Activated T-cell treated with anti-CD3 and anti-CD28 coated beads, Interleukin-2, amount 50 U/mL, for 72 hours (primary cell): ENCODE measurements at places on chromosomes 3 and 15.
A peak's percentile ranks its signal among the peaks of the same experiment; 100 is the strongest.

DNA sequence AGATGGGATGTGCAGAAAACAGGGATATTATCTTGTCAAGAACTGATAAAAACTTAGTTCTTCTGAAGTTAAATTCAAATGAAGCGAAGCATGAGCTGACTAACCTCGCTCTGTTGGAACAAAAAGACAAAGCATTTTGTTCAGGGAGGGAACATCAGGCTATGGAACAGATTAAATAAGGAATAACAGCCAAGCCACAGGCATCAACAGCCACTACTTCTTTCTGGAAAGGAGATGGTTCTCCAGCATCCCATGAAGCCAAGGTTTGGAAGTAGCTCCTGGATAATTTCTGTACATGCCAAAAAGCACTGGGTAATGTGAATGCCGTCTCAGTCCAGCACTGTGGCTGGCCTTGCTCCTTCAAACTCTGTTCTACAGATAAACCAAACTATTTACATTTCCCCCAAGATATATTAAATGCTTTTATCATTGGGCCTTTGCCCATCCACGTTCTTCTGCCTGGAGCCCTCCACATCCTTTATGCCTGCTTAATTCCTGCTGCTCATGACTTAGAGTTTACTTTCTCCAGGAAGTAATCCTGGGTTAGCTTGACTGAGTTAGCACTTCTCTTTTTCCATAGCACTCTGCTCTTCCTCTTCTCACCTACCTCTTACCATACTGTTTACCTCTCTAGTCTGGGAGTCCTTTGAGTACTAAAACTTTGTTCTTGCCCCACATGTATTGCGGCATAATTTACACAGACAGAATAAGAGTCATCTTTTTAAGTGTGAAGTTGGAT lies 232.0 kb downstream of the CLSTN2 start:
- no peak for DNase-seq
- no peaks in the 10 kb centered on the region for H3K4me1 ChIP-seq
- no peak overlapping the region for H3K4me3 ChIP-seq
- no peak overlapping the region for H3K27ac ChIP-seq

DNA sequence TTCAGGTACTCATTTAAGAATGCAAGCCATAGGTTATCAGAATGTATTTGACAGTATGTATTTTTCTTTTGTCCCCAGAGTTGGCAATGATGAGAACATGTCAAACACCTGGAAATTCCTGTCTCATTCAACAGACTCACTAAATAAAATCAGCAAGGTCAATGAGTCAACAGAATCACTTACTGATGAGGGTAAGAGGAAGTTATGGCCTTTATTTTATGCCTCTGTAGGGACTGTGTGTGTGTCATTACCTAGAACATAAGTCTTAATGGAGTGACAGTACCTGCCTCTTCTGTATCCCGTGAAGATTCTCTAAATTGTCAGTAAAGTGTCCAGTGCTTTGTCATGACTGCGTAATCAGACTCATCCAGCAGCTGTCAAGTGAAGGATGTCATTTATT lies 77.5 kb downstream of the KLHL25 start:
- H3K27ac ChIP-seq = peak overlapping the region; percentile 87
- H3K36me3 ChIP-seq = peaks cover 53% of the 10 kb centered on the region
- no peak overlapping the region for H3K4me3 ChIP-seq
- H3K27me3 ChIP-seq = no peaks in the 10 kb centered on the region
- peaks cover 67% of the 10 kb centered on the region for H3K4me1 ChIP-seq

DNA sequence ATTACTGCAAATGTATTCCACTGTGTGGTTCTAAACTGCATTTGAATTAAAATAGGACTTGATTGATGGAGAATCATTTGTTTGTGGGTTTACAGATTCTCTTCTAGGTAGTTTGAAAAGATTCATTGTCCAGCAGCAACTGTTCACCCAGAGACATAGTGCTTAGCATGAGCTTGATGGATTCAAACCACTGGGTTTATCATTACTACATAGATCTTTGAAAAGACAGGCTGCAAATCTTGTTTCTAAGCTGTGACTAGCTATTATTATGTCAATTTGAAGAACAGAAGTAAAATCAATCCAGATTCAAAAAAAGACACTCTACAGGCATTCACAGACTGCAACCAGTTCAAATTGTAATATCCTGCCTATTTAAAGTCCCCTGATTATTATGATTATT lies 49.8 kb downstream of the MBNL1 start:
- DNase-seq = no peak
- peaks cover 96% of the 10 kb centered on the region for H3K4me1 ChIP-seq
- H3K27ac ChIP-seq = peak overlapping the region; percentile 89

DNA sequence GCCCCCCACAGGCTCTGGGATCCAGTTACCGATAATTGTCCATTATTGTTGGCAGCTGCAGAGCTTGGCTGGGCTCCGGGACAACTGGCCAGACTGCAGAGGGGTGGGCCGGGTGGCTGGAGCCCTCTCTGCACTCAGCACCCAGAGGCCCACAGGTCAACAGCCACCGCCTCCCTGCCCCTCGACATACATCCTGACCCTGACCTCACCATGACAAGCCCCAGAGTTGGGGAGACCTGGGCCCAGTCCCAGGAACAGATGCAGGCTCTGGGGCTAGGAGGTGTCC lies 22.4 kb downstream of the PTH1R start:
- H3K27ac ChIP-seq = no peak overlapping the region
- H3K4me1 ChIP-seq = peaks cover 4% of the 10 kb centered on the region
- no peak for DNase-seq
- H3K4me3 ChIP-seq = no peak overlapping the region

GRCh38 chr3:166100730-166101129 lies 263.5 kb upstream of the BCHE start:
- H3K4me1 ChIP-seq = no peaks in the 10 kb centered on the region
- H3K4me3 ChIP-seq = no peak overlapping the region
- no peaks in the 10 kb centered on the region for H3K36me3 ChIP-seq
- H3K27ac ChIP-seq = no peak overlapping the region
- H3K27me3 ChIP-seq = no peaks in the 10 kb centered on the region
- no peak for DNase-seq

DNA sequence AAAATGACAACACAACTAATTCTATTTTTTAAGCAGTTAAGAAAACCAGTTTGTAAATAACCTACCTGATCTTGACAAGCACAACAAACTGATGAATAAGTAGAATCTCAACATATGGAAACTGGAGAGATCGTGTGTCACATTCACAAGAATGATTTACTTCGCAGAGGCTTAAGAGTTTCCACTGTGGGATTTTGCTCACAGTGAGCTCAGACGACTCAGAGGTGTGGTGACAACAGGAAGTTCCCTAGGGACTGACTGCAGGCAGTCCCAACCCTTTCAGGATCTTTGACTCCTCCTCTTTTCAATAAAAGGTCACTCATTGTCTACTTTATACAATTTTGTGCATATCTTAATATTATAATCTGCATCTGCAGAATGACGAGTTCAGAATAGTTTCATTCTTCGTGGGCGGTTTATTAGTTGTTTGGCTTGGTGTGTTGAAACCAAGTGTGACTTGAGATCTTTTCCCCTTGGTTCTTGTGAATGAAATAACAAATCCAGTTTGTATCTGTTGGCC lies at the start of gene LIPH:
LIPH (minus strand) TSS at position 231 of the 520 bp plus-strand sequence; CDS start at position 114, 117 bp downstream.
- peaks cover 21% of the 10 kb centered on the region for H3K4me1 ChIP-seq
- H3K27me3 ChIP-seq = no peaks in the 10 kb centered on the region
- peak within 1 kb of the TSS; percentile 67 for H3K27ac ChIP-seq
- DNase-seq = no peak
